ENCODE measurements at places on chromosomes 2 and 18.

DNA sequence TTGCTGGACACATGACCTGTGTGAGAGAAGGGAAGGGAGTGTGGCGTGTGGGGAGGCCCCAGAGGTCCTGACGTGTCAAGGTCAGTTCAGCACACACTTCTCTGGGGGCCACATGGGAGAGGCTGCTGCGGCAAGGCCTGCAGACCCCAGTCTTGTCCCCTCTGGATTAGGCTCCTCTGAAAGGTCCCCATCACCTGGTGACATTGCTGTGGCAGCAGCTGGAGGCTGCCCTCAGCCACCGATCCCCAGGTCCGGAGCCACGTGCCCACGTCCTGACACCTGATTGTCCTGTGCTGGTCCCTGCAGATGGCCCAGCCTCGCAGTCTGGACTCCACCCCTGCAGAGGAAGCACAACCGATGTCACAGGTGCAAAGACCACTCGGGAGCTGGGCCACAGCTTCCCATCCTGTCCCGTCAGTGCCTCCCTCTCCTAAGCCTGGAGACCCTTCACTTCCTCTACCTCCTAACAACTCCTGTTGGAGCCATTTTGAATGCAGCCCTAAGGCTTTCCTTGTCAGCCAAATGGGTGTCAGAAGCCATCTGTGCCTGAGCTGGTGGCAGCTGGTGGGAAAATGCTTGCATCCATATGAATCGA lies 12.7 kb downstream of the TMEM177 start:
- DNase-seq = no peak

GRCh38 chr18:67583621-67584020 lies 67.1 kb upstream of the DSEL start:
- no peak for DNase-seq

GRCh38 chr2:172693037-172693436 lies 42.6 kb upstream of the RAPGEF4 start:
- DNase-seq = peak; percentile 96

- no peak for DNase-seq
These were observed 8.6 kb upstream of the UBXN4 start for GRCh38 chr2:135733045-135733444.

DNA sequence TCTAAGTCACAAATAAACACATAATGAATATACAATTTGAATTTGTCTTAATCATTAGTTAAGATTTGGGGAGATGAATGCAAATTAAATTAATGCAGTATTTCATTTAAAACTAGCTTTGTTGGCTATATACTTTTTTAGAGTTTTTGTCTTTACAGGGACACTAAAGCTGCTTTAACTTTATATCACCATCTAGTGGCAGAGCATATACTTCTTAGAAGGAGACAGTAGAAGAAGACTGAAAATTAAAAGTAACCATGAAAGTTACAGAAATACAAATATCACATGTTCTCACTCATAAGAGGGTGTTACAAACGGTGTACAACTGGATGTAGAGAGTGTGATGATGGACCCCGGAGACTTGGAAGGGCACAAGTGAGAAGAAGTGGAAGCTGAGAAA lies 268.3 kb upstream of the NETO1 start:
- DNase-seq = no peak

- no peak for DNase-seq
These were observed 37.6 kb downstream of the SMAD7 start for GRCh38 chr18:48913201-48913600.

DNA sequence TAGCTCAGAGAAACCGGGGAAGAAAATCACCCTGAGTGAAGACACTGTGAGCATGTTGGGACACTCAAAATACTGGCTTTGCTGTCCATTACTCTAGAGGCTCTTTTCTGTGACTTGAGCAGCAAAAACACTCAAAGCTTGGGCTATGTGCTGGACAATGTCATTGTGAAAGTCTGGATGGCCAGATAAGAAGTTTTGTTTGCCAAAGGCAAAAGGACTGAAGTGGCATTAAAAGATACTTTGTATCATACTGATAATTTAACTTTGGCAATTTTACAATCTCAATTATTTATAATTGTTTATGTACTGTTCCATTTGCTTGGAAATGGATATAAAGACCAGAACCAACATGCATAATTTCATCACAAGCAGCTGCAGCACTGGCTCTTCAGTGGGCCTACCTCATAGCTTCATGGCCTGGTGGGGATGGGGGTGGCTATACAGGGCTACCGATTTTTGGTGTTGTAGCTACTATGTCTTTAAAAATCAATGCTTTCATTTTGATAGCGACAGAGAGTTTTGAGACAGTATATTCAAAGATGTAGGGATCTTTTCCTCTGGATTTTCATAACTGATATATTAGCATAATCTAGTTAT lies 51.1 kb downstream of the RBKS start:
- no peak for DNase-seq

DNA sequence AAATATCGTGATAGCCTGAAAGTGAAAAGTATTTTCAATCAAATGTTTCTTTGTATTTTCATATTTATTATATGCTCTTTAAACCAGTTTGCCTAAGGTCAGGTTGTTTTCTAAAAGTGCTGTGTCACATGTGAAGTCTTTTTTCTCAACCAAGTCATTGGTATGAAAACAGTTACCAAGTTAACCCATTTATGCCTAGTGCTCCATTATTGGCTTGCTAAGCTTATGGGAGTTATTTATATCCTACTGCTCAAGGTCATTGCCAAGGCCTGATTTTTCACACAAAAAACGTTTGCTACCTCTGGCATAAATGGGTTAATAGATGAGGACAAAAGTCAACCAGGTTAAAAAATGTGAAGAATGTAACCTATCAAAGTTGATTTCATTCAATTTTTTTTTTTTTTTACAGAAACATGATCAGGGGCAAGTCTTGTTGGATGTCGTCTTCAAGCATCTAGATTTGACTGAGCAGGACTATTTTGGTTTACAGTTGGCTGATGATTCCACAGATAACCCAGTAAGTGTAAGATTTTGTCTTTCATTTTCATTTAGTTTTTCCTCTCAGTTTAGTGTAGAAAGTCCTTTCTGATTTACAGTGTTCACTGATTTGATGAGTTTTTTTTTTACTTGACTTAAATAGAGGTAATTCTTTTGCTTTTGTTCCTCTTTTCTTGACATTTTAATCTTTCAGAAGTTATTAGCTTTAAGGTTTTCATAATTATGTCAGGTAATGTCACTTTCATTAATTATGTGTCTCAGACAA lies 102.6 kb downstream of the PTPN4 start:
- no peak for DNase-seq

DNA sequence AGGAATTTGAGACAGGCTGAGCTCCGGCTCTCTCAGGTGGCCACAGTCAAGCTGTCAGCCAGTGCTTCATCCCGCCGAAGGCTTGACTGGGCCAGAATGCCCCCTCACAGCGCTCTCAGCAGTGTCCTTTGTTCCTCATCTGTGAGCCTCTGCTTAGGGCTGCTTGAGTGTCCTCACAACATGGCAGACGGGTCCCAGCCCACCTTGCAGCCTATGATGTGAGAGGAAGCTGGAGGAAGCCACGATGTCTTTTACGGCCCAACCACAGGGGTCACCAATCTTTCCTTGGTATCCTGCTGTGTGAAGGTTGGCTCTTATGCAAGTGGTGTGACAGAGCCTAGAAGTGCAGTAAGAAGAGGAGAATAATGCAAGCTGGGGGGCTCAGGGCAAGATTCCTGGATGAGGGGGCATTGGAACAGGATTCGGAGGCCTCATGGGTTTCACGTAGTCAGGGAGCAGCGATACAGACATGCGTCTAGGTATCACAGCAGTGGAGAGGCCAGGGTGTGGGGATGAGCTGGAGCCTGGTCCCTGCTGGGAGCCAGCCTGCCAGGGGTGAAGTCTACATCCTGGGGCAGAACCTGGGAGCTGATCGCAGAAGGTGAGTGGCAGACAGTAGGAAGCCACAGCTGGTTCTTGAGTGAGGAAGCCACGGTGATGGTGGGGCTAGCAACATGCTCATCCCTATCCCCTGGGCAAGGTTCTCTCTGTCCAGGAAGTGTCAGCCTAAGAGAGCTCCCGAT lies 234.1 kb downstream of the GLI2 start:
- DNase-seq = no peak

GRCh38 chr2:60412027-60412426 lies 141.4 kb downstream of the BCL11A start:
- no peak for DNase-seq

GRCh38 chr18:63834471-63835113 lies 52.9 kb upstream of the SERPINB2 start:
- no peak for DNase-seq

- no peak for DNase-seq
These were observed 760 bp upstream of the CNOT11 start for GRCh38 chr2:101251844-101252407.

GRCh38 chr2:112713926-112714325 lies 6.9 kb upstream of the NT5DC4 start:
- no peak for DNase-seq

- DNase-seq = peak; percentile 42
These were observed 117.4 kb upstream of the RPRM start for GRCh38 chr2:153595939-153596338.
